Tibial nerve (tissue), 4 donors: ENCODE measurements at places on chromosomes 12 and 14.

- DNase-seq = no peak
Observed at GRCh38 chr14:99854831-99855230, 61.6 kb downstream of the EML1 start.

DNA sequence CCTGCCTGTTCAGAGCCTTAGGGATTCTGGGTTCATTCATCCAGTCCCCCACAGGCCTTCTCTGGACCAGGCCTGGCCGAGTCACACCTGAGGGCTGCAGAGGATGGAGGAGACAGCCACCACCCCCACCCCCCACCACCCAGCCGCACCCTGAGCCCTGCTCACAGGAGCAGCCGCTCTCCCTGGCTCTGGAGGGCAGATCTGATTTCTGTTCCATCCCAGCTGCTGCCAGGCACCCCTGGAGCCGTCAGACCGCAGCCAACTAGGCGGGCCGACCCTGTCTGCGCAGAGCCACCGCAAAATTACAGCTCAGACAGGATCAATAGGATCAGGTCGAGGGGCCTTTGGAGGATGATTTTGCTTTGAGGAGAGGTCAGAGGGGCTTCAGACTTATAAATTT lies 154.6 kb upstream of the MYL2 start:
- no peak for DNase-seq

- DNase-seq = no peak
Observed at GRCh38 chr14:95818581-95818980, 58.1 kb upstream of the TUNAR start.

DNA sequence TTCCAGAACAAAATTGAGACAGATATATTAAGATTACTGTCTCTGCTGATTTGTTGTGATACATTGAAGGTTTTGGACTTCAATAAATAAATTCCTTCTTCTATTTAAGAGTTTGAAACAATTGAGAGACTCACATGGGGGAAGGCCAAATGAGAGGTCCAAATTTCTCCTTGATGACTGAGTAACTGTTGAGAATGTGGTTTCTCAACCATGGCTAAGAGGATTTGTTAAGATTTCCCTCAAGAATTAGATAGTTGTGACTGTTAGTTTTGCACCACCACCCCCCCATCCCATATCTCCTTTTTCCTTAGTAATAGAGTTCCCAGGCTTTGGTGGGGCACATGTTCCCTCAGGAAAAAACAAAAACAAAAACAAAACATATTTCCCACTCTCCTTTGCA lies 47.7 kb upstream of the IGF1 start:
- no peak for DNase-seq

DNA sequence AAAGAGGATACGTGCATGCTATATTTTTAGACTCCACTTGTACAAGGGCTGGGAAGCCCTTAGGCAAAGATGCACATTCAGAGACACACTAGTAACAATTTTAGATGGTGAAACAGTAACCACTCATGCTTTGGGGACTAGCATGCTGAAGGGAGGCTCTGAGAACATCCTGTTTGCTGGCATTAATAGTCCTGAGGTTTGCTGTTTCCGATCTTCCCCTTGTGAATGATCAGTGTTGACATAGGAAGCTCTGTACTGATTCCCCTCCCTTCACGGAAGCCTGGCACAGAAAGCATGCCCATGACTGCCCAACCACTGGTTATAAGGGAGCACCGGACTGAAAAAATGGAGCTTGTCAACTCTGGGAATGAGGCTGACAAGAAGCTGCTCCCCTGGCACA lies 164.6 kb downstream of the GCH1 start:
- no peak for DNase-seq
